ENCODE measurements at places on chromosomes 7 and 10. TPM values are rescaled to one million over a fixed set of nuclear protein-coding genes. Genes with fewer than 3 reads are reported as not detected.

DNA sequence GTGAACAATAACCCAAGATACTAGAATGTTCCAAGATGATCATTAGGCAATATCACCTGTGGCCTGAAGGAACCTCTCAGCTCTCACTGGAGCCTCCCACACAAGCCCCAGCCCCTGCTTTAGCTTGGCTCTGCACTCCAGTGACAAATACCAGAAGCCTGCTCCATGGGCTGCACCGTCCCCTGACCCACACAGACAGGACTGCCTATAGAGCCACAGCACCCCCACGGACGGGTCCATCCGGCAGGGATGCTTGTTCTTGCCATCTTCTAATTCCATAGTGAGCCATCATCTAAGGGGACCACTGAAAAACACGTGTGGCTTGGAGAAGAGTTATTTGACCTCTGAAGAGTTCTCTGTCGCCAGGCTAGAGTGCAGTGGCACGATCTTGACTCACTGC is 100.9 kb downstream of the PTN start:
- no peaks in the 10 kb centered on the region for H3K4me1 ChIP-seq
- DNase-seq: no peak
- no peak overlapping the region for H3K27ac ChIP-seq
- no peaks in the 10 kb centered on the region for H3K36me3 ChIP-seq

DNA sequence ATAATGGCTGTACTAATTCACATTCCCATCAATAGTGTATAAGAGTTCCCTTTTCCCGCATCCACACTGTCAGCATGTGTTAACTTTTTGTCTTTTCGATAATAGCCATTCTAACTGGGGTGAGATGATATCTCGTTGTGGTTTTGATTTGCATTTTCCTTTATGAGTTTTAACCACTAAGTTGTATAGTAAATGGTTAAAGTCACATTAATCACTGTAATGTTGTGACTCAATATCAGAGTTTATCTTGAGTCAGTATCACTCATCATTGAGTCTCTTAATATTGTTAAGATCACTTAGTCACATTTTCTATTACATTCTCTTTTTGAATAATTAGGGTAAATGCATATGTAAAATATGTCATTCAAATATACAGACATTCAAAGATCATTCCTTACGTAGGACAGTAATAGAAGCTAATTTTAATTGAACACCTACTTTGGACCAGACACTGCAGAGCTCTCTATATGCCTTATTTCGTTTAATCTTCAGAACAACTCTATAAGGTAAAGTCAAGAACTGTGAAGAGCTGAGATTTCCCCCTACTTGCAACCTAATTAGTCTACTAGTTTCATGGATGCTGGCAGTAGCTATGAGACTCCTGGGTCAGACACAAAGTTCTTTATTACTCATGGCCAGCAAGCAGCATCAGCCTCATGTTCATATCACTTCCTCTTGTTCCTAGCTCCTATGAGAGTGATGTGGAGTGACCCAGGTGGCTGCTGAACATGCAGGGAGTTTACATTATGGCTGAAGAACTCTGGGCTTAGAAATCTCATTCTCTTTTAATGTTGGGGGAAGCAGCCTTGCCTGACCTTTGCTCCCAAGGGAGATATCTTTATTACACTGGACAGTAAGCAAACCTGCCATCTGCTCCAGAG is 30.5 kb downstream of the CREB5 start:
- no peak for DNase-seq
- H3K4me1 ChIP-seq: no peaks in the 10 kb centered on the region
- H3K36me3 ChIP-seq: no peaks in the 10 kb centered on the region
- no peak overlapping the region for H3K4me3 ChIP-seq
- no peaks in the 10 kb centered on the region for H3K27me3 ChIP-seq

- H3K4me1 ChIP-seq: no peaks in the 10 kb centered on the region
- no peaks in the 10 kb centered on the region for H3K36me3 ChIP-seq
- H3K4me3 ChIP-seq: no peak overlapping the region
- DNase-seq: no peak
- H3K27me3 ChIP-seq: no peaks in the 10 kb centered on the region
- no peak overlapping the region for H3K27ac ChIP-seq
Measured at GRCh38 chr7:146370171-146370570, 253.6 kb downstream of the CNTNAP2 start.

DNA sequence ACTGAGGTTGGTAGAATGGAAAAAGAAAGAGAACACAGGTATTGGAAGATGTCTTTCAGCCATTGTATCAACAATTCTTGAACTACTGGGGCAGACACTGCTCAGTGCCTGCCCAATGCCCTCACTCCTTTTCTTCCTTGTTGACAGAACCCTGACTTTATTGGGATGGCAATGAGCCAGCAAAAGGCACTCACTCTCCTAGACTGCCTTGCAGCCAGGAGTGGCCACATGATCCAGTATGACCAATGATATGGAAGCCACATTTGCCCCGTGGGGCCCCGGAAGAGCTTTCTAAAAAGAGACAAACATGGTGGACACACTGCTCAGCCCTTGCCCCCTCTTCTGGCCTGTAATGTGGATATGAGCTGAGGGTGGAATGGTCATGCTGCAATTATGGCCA is 88.6 kb upstream of the ZNF716 start:
- no peak for DNase-seq
- no peaks in the 10 kb centered on the region for H3K4me1 ChIP-seq
- H3K36me3 ChIP-seq: no peaks in the 10 kb centered on the region
- no peak overlapping the region for H3K4me3 ChIP-seq
- H3K27me3 ChIP-seq: no peaks in the 10 kb centered on the region

The ERVW-1 gene
- 0.27 TPM for total RNA-seq

- H3K36me3 ChIP-seq: no peaks in the 10 kb centered on the region
- no peaks in the 10 kb centered on the region for H3K4me1 ChIP-seq
- H3K27me3 ChIP-seq: peaks cover 17% of the 10 kb centered on the region
- H3K27ac ChIP-seq: no peak within 1 kb of the TSS
- H3K4me3 ChIP-seq: peak within 1 kb of the TSS; percentile 68
Measured at GRCh38 chr10:49761789-49762565, at the start of gene OGDHL. OGDHL (minus strand) TSS chr10:49762323; CDS start chr10:49758592, 3,731 bp downstream.

DNA sequence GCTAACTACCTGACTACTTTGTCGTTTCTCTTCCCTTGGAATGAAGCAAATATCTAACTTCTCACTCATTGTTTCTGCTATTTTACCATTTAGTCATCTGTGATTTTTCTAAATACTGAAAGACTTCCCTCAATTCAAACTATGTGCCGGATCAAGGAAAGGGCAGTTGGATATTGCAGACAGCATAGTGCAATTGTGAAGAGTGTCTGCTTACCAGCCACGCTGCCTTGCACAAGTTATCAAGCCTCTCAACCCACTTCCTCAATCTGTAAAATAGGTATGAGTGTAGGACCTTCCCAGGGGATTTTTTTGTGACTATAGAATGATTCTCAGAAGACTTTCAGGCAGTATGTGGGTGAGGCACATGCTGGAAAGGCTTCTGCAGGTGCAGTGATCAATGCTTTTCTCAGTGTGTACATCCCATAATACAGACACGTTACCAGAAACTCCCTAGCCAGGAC is 54.3 kb downstream of the EGFR start:
- H3K36me3 ChIP-seq: no peaks in the 10 kb centered on the region
- H3K4me3 ChIP-seq: no peak overlapping the region
- no peak for DNase-seq
- no peaks in the 10 kb centered on the region for H3K27me3 ChIP-seq
- peaks cover 55% of the 10 kb centered on the region for H3K4me1 ChIP-seq

The PSPH gene
- total RNA-seq: 12.8 TPM

- no peak for DNase-seq
- H3K27me3 ChIP-seq: no peaks in the 10 kb centered on the region
- no peaks in the 10 kb centered on the region for H3K36me3 ChIP-seq
- no peak overlapping the region for H3K27ac ChIP-seq
- H3K4me3 ChIP-seq: no peak overlapping the region
Measured at GRCh38 chr7:39417642-39418041, 148.6 kb upstream of the YAE1 start.

DNA sequence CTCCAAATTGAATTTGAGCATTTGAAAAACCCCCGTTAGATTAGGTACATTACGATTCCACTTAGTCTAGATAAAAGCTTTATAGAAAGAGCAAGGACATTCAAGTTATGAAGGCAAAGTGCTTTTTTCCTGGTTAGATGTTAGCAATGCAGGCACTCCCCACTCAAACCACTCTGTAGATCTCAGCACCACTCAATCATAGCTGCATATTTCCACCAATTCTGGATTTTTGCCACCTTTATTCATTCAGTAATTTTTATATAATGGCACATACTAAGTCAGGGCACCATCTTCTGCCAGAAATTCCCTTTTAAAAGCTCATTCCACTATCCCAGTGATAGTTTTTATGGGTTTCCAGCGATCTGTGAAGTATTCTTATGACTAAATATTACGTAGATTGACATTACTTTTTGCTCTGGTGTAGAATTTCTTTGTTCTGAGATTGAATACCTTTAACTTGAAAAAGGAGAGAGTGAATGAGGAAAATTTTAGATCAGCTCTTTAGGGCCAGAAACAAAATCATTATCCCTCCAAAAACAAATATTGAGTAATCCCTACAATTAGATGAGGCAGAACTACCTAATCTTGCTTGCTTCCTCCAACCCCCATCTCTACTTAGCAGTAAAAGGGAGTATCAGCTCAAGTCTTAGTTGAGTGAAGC is 51.6 kb downstream of the RNLS start:
- no peak overlapping the region for H3K4me3 ChIP-seq
- H3K27me3 ChIP-seq: no peaks in the 10 kb centered on the region
- H3K36me3 ChIP-seq: no peaks in the 10 kb centered on the region
- H3K27ac ChIP-seq: no peak overlapping the region
- DNase-seq: no peak

DNA sequence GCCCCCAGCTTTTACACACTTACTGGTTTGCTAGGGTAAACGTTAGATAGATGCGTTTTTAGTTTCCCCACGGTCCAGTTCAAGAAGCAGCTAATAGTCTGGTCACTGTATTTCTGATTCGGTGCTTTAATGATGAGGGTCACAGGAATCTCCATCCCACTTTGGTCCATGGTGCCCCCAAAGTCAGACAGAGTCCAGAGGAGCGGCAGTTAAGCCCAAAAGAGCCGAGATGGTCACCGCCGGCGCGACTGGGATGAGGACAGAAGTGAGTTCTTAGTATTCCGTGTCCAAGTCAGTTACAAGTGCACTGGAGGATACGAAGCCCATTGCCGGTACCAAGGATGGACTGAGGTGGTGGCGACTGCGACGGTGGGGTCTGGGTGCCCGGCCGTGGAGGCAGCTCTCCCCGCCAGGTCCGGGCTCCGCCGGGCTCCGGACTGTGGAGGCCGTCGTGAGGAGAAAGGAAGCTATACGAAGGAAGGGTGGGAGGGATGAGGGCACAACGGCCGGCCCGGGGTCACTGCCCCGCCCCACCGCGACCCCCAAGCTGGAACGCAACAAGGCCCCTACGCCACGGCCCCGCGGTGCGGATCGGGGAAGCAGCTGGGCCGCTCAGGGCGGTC is 663 bp downstream of the HERPUD2 start:
- H3K4me1 ChIP-seq: peaks cover 32% of the 10 kb centered on the region
- no peak for DNase-seq
- H3K27me3 ChIP-seq: no peaks in the 10 kb centered on the region
- peak overlapping the region; percentile 98 for H3K4me3 ChIP-seq
- H3K36me3 ChIP-seq: no peaks in the 10 kb centered on the region
- peak overlapping the region; percentile 98 for H3K27ac ChIP-seq

The CYP3A5 gene
- total RNA-seq: not detected

The TUBAL3 gene
- 2.8 TPM for total RNA-seq

DNA sequence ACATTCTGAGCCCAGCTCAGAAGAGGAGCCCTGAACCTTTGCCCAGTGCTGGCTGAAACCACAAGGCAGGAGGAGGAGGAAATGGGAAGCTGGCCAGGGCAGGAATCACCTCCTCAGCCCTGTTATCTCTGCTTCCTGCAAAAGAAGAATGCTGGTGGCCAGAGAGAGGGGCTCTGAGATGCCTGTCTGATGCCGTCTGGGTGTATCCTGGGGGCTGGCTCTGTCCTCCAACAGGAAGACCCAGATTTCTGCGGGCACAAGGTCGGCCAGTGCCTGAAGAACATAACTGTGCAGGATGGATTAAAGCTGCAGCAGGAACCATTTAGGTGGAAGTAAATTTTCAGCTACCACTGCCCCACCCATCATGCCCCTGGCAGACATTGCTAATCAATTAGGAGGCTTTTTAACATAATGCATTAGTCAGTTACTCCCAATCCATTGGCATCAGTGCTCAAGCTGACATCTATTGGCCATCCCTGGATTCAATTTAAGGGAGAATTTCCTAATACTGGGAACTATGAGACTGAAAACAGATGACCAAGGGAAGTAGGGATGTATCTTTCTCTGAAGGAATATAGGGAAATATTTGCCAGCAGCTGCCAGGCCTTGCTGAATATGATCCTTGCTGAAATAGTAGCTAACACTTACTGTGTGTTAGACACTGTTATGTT is 67.7 kb downstream of the COL13A1 start:
- H3K27me3 ChIP-seq: no peaks in the 10 kb centered on the region
- no peak overlapping the region for H3K4me3 ChIP-seq
- peaks cover 16% of the 10 kb centered on the region for H3K4me1 ChIP-seq
- H3K36me3 ChIP-seq: no peaks in the 10 kb centered on the region
- H3K27ac ChIP-seq: no peak overlapping the region
- no peak for DNase-seq

The EN2 gene
- not detected for total RNA-seq

- no peak overlapping the region for H3K27ac ChIP-seq
- peaks cover 99% of the 10 kb centered on the region for H3K27me3 ChIP-seq
- H3K36me3 ChIP-seq: no peaks in the 10 kb centered on the region
- DNase-seq: no peak
Measured at GRCh38 chr7:122305475-122306319, 1.1 kb upstream of the FEZF1 start.

DNA sequence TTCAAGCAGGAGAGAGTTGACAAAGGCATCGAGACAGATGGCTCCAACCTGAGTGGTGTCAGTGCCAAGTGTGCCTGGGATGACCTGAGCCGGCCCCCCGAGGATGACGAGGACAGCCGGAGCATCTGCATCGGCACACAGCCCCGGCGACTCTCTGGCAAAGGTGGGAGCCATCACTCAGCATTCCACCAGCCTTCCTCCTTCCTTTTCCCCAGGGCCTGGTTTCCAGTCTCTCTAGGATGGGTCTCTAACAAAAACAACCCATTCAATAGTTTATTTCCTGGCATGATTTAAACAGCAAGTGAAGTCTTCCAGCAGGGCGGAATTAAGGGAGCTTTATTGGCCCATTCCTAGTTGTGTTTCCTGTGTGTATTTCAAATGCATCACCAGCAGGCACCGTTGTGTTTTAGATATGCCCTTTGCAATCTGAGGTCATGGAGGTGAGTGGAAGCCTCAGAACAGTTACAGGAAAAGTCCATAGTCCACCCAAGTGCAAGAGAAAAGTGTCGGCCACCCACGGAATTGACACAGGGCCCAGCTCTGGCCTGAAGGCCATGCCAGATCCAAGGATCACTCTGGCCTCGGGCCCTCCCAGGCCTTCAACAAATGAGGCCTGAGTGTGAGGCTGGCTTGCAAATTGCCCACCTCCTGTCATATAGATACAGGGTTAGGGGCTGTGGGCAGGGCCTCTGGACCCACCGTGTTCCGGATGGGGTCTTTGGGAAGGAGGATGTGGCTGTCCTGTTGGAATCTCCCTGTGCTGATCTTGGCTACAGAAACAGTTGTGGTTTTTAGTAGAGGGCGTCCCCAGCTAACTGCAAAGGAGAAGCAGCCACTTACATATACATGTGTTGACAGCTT is 46.9 kb upstream of the TRIM8 start:
- no peaks in the 10 kb centered on the region for H3K27me3 ChIP-seq
- peak overlapping the region; percentile 85 for H3K27ac ChIP-seq

The BCL7B gene
- 77.9 TPM for total RNA-seq

- no peak overlapping the region for H3K4me3 ChIP-seq
- no peak for DNase-seq
- no peaks in the 10 kb centered on the region for H3K27me3 ChIP-seq
Measured at GRCh38 chr10:64571056-64571455, 1049.9 kb downstream of the REEP3 start.

Data from heart left ventricle (tissue), 16 donors.